Endothelial cell (in vitro differentiated cells): ENCODE measurements at places on chromosomes 3 and 15. TPM values are rescaled to one million over a fixed set of nuclear protein-coding genes. Genes with fewer than 3 reads are reported as not detected.

Gene GNAT1
- total RNA-seq, result 0.59 TPM

Gene RTP4
- not detected for total RNA-seq

Gene PODXL2
- total RNA-seq, result 16.4 TPM

Gene CPNE4
- 0.41 TPM for total RNA-seq
